CD4-positive, alpha-beta T cell treated with Interleukin-12 subunit alpha and Interleukin-12 subunit beta, for 1 hour (primary cell): ENCODE measurements at places on chromosomes 2 and 18.

DNA sequence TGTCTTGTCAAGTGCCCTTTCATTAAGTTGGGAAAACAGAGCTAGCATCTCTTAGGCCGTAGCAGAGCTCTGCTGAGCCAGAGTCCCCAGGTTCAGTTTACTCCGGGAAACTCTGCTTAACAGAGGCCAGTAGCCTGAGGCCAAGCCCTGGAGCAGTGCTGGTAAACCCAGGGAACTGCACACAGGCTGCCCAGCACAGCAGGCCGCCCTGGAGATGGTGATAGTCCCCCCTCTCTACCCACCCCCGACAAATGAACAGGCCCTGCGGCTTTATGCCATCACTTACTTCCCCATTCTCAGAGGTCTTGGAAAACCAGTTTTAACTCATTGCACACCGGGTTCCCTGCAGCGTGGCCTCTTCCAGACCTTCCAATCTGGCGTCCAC is 3.5 kb downstream of the CNNM4 start:
- no peak for DNase-seq

GRCh38 chr2:215431290-215431689 is 4.6 kb downstream of the FN1 start:
- no peak for DNase-seq

DNA sequence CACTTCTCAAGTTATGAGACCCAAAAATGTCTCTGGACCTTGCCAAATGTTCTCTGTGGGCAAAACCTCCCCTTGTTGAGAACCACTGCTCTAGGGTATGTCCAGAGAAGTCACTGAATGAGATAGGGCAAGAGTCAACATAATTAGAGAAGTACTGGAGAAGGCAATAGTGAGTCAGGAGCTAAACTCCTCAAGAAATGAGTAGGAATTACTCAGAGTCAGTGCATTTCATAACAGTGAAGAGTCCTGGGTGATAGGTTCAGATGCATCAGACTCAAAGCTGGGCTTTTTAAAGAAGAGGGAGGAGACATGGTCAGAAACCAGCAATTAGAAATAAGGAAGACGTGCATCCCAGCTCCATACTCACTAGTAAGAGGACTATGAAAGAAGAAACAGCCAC is 38.6 kb upstream of the IHH start:
- DNase-seq: no peak

GRCh38 chr2:174036825-174037224 is 71.7 kb upstream of the SP3 start:
- no peak for DNase-seq

DNA sequence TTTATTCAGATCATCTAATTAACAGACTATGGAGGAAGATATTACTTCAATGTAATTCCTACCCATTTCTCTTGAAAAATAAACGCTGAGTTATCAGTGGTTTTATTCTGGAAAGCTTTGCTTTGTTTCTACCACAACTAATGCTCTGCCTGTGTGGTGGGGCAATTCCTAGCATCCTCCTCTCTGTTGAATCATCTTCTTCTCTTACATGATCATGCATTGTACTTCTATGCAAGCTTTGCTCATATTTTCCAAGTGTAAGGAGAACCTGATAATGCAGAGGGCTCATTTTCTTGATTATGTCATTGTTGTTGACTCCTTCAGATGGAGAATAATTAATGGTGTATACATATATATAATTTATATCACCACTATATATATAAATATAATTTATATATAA is 46.7 kb downstream of the CCDC195 start:
- DNase-seq: no peak

DNA sequence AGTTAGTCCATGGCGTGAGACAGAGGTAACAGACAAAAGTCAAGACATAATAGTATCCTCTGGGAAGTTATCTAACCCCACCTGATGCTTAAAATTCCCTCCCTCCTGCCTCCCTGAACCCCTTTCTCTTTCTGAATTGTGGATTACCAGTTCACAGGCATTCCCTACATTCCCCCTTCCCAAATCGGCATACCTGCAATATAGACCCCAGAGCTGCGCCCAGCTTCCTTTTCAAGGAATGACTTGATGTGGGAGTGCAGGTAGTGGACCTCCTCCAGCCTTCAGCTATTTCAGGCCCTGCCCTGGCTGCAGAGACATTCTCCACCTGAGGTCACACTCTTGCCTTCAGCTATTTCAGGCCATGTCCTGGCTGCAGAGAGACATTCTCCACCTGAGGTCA is 111.1 kb upstream of the KLF7 start:
- no peak for DNase-seq

GRCh38 chr2:71063216-71063615 is 5.2 kb upstream of the NAGK start:
- DNase-seq: no peak

DNA sequence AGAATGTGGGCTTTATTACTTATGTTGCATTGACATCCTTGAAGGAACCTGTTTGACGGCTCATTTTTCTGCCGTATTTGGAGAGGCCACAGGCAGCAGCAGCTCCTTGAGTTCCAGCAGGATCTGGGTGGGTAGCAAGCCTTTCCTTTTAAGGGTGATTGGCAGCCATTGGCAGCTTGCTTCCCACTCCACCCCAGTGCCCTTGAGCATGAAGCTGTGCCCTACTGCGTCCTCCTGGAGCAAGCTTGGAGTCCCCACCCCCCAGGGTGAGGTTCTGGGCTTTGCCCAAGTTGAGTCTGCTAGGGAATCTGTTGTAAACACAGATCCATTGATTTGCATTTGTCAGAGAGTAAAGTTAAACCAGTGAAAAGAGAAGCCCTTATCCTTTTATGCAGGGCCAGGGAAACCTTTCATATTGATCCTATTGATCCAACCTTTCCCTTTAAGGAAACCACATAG is 9.2 kb downstream of the ONECUT2 start:
- no peak for DNase-seq

DNA sequence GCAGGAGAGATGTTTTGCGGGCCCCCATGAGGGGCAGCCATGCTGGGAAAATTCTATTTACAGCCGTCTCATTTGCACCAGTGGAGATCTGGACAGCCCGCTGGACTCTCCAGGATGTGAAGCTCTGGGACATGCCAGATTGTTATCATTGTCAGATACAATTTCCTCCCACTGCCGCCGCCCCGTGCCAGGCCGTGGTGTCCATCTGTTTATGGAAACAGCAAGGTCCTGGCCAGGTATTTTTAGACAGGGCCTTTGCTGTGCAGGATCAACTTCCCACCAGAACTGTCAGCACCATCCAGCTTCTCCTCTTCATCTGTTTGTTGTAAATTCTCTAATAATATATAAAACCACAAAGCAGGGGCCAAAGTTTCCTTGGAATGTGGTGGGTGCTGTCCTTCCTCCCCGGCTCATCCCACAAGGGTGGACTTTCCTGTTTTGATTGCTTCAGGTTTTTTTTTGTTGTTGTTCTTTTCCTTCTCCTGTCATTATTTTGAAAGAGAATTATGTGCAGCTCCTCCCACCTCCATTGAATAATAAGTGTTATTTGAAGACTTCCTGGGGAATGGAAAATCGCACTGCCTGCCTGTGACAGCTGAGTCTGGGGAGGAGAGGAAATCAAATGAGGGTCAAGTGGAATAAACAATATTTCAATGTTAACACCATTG is 398.1 kb downstream of the TNS1 start:
- DNase-seq: no peak

DNA sequence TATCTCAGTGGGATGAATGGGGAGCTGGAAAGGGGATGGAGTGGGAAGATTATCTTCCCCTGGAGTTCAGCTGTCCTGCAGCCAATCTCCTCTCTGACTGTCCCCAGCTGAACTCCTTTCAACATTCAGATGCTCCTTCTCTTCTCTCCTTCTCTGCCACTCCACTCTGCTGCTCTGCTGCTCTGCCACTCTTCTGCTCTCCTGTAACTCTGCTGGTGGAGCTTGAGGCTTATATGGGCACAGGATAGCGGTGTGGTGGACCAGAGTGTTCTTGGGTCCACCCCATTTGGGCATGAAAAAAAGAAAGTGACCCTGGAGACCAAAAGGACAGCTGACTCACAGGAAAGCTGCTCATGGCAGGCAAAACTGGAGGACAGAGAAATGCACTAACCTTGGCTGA is 26.6 kb downstream of the FAHD2B start:
- no peak for DNase-seq

GRCh38 chr2:127486247-127487058 is 39.8 kb downstream of the IWS1 start:
- DNase-seq: no peak

- no peak for DNase-seq
These were observed 11.7 kb downstream of the SGPP2 start for GRCh38 chr2:222436040-222436413.

- DNase-seq: no peak
These were observed 121.0 kb upstream of the KYNU start for GRCh38 chr2:142756430-142756829.

GRCh38 chr18:36903215-36903928 is 74.4 kb downstream of the KIAA1328 start:
- no peak for DNase-seq

DNA sequence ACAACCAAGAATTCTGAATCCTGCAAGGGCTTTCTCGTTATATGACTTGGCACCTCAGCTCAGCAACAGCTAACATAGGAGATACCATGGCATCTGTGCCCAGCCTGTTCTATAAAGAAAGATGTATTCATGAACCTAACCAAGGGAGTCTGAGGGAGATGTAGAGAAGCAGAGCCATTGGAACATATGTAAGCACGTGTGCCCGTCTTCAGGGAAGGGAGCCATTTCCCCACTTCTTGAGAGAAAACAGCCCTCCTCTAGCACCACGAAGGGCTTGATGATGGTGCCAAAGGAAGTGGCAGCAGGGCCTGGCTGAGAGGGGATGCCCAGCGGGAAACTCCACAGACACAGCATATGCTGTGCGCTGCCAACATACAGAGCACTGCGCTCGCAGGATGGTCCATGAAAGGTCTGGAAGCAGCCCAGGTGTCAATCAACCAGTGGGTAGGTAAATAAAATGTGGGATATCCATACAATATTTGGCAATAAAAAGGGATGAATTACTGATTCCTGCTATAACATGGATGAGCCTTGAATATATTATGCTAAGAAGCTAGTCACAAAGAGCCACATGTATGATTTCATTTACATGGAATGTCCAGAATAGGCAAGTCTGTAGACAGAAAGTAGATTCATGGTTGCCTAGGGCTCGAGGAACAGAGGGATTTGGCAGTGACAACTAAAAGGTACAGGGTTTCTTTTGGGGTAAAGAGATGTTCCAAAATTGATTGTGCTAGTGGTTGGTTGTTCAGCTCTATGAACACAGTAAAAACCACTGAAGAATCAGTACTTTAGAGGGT is 16.1 kb downstream of the TMEM247 start:
- DNase-seq: no peak

GRCh38 chr2:112148477-112148876 is 10.3 kb downstream of the FBLN7 start:
- no peak for DNase-seq

GRCh38 chr2:152445791-152446201 is 110.8 kb downstream of the FMNL2 start:
- DNase-seq: no peak

- DNase-seq: no peak
These were observed 403.0 kb upstream of the TNP1 start for GRCh38 chr2:217262911-217263310.

GRCh38 chr2:142104134-142104758 is 26.6 kb downstream of the LRP1B start:
- DNase-seq: no peak

- no peak for DNase-seq
These were observed 125.6 kb downstream of the PTRHD1 start for GRCh38 chr2:24667542-24667941.

DNA sequence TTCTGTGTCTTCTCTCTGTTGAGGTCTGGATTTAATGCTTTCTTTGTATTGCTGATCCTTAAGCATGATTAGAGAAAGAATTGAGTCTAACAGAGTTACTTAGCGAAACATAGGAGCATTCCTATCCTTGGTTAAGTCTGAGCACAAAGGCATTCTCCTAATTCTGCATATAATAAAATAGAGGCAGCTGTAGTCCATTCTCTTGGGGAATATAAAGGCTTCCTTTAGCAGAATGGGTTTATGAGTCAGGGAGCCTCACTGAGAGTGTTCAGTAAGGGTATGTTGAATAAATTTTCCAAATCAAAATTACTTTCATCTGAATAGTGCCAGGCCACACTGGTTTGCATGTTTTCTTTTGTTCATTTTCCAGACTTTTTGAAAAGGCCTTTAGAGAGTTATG is 101.5 kb downstream of the GALNT1 start:
- no peak for DNase-seq

GRCh38 chr2:85997017-85997970 is 108.4 kb downstream of the POLR1A start:
- no peak for DNase-seq

DNA sequence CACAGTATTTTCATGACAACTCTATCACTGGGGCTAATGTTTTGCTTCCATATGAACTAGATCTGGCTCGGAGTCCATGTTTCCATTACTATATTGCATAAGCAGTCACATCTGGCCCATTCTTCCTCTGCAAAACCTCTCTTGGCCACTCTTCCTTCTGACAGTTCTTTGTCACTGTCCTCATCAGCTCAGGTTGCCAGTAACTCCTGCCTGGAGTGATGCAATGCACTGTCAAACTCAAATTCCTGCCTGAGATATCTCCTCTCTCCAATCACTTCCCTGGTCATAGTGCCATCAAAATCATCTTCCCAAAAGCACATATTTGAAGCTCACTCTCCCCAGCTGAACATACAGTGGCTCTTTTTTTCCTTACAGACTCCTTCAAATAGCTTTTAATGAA is 66.1 kb downstream of the COLEC12 start:
- DNase-seq: no peak

GRCh38 chr18:12791610-12792009 is 88.8 kb downstream of the PSMG2 start:
- no peak for DNase-seq
